ENCODE measurements at places on chromosomes 1 and 21. TPM values are rescaled to one million over a fixed set of nuclear protein-coding genes. Genes with fewer than 3 reads are reported as not detected.

DNA sequence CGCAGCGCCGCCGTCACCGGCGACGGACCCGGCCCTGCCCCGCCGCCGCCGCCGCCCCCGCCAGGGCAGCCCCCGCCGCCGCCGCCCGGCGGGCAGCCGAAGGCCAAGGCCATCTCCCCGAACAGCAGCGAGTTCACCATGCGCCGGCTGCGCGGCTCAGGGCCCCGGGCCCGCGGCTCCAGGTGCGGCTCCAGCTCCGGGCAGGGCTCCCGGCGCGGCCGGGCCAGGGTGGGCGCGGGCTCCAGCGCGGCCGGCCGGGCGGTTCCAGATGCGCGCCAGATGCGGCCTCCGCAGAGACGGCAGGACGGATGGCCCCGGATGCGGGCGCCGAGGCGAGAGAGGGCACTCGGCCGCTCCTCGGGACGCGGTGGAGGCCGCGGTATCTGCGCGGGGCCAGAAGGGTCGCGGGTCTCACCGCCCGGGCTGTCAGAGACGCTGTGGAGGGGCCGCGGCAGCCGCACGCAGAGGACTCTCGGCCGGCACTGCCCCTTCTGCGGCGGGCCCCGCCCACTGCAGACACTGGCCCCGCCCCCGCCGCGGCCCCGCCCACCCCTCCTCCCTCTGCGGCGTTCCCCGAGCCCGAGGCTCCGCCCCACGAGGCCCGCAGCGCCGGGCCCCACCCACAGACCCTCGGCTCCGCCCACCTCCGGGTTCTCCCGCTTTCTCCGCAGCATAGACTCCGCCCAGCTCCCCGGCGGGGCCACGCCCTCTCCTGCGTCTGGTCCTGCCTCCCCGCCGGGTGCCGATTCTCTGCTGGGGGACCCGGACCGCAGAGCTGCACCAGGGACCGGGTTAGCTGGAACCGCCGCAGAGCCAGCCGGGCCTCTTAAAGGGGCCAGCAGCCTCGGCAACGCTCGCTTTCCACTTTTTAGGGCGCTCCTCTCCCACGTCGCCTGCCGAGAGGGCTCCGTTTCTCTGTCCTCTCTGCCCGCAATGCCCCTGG is at the start of gene IFFO2:
Gene IFFO2, minus strand, starts transcription at position 484 of the 943 bp plus-strand sequence. Its CDS starts 344 bp downstream, at position 140.
- no peak for DNase-seq

- DNase-seq: no peak
Measured at GRCh38 chr1:220032911-220033310, 13.4 kb downstream of the EPRS1 start.

GRCh38 chr1:204782118-204782700 is 88.5 kb upstream of the NFASC start:
- no peak for DNase-seq

Gene SELENBP1
- 2.3 TPM for total RNA-seq

Gene COL8A2
- total RNA-seq: 1.2 TPM

- no peak for DNase-seq
Measured at GRCh38 chr1:66351913-66352312, 182.0 kb upstream of the SGIP1 start.
